ENCODE measurements at places on chromosomes 13 and 19.

GRCh38 chr19:54186934-54187381, 2.4 kb downstream of the MBOAT7 start:
- DNase-seq, result no peak

DNA sequence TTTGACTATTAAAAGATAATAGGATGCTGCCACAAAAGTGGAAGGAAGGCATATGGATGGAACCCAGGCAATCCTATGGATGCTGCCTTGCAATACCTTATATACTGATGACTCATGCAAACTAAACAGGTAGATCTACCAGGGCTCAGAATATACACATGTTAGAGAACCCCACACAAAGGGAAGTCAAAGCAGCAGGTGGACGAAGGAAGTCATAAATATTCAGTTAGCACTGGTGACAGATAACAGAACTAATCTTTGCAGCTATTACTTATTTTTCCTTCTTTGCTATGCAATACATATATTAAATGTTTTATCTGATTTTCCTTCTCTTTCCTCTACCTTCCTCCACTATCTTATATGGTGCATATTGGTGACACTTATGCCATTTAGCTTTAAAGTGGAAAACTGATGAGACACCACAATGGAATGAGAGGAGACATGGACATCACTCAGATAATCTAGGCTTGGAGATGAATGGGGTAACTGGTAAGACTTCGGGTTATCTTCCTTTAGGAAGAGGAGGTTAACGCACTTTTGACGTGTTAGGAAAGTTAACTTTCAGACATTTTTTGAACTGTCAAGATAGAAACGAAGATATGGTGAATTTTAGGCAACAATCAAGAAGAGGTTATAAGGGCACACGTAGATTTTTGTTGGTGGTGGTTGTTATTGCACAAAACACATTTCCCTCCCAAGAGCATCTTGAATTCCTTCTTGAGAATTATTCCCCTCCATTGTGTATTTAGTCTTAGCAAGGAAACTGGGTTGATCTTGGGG, 39.8 kb upstream of the MBNL2 start:
- no peak for DNase-seq

DNA sequence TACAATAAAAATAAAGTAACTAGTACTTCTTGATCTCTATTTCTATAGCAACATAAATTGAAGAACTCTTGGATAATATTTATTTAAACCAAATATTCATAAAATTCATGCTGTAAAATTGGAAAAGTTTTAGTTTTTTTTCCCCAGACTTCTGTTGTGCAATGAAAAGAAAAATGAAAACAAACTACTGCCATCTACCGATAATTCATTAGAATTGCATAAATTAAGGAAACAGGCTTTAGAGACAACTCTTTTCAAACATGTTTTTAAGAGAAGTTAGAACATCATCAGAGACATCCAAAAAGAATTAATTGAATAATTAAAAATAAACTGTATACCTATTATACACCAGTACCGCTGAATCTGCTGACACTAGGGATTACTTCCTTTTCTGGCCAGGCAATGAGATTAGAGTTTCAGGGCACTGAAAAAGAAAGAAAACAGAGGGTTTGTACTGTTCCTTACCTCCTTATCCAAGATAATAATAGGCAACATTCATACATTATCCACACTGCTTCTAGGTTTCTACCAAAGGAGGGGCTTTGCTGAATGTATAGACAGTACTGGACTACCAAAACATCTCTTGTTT, 4.9 kb downstream of the CCDC122 start:
- DNase-seq, result no peak

- DNase-seq, result no peak
Observed at GRCh38 chr19:55688422-55689218, 13.6 kb downstream of the EPN1 start.

DNA sequence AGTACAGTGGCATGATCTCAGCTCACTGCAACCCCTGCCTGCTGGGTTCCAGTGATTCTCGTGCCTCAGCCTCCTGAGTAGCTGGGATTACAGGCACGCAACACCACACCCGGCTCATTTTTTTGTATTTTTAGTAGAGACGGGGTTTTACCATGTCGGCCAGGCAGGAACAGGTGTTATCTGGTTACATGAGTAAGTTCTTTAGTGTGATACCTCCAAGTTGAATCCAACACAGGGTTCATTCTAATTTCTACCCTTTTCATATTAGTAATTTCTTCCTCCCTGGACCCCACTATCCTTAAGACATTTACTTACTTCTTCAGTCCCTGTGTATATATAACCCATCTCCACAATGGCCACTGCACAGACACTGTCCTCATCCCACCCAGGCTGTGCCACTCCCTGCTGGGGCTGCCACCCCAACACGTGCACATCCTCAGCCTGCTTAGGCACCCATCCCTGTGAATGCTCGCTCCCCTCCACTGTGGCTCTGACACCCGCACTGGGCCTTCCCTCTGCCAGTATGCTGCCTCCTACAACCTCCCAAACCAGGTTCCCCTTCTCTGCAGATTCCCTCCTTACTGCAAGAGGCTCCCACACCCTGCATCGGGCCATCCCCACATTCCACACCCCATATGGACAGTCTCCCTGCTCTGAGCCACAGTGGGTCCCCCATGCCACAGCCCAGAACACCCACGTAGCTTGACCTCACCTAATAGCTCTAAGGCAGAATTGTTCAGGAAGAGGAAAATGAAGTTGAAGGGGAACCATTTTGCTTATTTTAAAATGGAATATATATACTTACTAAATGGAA, 147.1 kb downstream of the TBC1D4 start:
- DNase-seq, result no peak

- no peak for DNase-seq
Observed at GRCh38 chr13:41981951-41982715, 21.2 kb upstream of the VWA8 start.

DNA sequence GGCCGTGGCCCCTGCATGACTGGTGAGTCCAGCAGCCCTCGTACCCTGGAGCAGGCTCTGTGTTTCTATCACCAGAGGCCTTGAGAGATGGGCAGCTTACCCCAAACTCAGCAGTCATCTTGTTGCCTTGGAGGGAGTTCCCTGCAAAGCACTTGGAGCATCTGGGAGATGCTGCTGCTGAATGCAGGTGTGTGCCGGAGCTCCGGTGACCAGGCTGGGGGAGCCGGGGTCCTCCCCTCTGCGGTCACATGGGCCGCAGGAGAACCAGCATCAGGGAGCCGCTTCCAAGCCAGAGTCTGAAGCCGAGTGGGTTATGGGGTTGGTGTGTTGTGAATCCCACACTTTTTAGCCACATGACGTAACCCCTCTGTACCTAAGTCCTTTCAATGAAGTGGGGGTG, 82.8 kb downstream of the TEX29 start:
- DNase-seq, result no peak

GRCh38 chr19:38619361-38620174, 580 bp downstream of the EIF3K start:
- DNase-seq, result no peak

GRCh38 chr13:109790942-109791605, 4.7 kb upstream of the IRS2 start:
- no peak for DNase-seq

DNA sequence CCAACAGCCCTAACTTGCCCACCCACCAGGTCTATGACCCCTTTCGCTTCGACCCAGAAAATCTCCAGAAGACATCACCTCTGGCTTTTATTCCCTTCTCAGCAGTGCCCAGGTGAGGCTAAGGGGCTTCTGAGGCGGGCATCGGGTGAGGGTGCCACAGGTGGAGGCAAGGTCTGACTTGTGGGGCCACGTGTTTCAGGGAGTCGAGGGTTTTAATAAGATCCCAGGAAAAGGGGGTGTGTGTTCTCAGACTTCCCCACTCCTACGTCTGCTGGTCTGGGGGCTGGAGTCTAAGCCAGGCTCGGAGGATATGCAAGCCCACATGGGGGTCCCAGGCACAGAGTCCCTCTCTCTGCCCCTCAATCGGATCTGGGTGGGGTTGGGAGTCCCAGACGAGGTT, 30.9 kb upstream of the CYP4F8 start:
- no peak for DNase-seq

- DNase-seq, result no peak
Observed at GRCh38 chr13:110347535-110348308, 40.6 kb downstream of the COL4A2 start.

DNA sequence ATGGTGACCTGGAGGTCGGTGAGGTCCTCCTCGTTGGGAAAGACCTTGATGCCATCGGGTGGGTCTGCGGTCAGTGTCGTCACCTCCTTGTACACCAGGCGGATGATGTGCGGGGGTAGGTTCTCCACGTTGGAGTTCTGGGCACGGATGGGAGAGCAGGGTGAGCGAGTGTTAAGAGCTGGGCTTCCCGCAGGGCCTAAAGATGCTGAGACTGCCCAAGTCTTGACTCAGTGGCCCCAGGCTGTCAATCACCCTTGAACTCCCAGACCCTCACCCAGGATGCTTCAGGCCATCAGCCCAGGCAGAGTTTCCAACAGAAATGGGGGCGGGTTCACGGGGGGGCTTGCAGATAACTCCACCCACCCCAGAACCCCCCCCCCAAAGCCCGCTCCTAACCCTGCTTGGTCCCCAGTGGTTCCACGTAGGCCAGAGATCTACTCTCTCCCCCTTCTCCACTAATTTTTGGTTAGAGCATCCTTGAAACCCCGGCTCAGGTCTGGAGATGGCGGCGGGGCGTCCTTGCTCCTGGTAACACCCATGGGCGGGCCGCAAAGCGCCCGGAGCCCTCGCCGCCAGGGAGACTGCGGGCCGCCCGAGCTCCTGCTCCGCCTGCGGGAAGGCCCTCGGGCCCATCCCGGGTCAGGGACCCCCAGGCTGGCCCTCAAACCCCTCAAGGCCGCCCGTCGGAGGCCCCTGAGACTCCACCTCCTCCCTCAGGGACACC, 600 bp downstream of the UBE2S start:
- DNase-seq, result peak; percentile 40

- DNase-seq, result no peak
Observed at GRCh38 chr13:40192858-40193257, 473.6 kb downstream of the FOXO1 start.

- no peak for DNase-seq
Observed at GRCh38 chr13:34931572-34931971, 10.5 kb upstream of the NBEA start.

GRCh38 chr19:45276284-45276687, 25.2 kb downstream of the MARK4 start:
- DNase-seq, result no peak

DNA sequence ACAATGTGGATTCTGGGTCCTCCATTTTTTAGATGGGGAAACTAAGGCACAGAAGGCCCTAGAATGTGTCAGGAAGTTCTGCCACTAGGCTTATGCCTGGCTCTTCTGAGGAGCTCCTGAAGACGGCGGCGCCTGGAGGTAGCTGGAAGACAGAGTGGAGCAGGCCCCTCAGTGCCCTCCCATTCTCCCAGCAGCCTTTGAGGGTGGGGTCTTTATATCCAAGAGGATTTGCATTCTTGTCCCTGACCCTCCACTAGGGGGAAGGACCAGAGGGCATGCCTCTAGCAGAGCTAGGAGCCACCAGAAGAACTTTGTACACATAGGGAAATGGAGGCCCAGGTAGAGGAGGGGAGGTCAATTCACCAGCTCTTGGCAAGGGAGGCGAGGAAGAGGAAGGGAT, 9.4 kb downstream of the CELF5 start:
- DNase-seq, result no peak

- DNase-seq, result no peak
Observed at GRCh38 chr19:43316591-43317319, 36.7 kb upstream of the CD177 start.

DNA sequence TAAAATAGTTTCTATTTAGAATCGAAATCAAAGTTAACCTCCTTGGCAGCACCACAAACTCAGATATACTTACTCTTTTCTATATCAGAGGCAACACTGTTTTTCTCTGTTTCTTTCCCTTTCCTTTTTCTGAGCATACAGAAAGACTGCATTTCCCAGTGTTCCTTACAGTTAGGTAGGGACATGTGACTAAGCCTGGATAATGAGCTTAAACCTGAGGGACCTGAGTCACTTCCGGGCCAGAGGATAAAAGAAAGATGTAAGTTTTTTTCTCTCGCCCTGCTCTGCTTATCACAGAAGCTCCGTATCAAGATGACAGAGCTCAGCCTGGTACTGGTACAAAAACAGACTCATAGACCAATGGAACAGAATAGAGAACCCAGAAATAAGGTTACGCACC, 531.9 kb downstream of the KLF12 start:
- DNase-seq, result no peak

DNA sequence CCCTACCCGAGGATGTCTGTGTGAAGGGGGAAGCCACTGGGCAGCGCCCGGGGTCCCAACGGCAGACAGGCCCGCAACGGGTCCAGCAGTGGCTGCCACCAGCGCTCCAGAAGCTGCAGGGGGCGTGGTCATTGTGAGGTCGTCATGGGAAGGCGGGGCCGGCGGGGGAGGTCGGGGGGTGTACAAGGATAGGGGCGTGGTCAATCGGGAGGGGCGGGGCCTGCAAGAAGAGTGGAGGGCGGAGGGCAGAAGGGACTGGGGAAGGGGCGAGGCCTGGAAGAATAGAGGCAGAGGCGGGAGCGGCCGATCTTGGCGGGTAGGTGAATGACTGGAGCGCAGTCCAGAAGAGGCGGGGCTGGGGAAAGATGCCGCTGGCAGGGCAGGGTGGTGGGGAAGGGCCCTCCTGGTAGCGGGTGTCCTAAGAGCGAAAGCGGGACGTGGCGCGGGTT, 4.4 kb downstream of the FUZ start:
- peak; percentile 84 for DNase-seq

- DNase-seq, result no peak
Observed at GRCh38 chr13:41465898-41466320, 8.6 kb downstream of the RGCC start.

GRCh38 chr19:51430221-51430620, 12.8 kb upstream of the SIGLEC10 start:
- DNase-seq, result no peak

DNA sequence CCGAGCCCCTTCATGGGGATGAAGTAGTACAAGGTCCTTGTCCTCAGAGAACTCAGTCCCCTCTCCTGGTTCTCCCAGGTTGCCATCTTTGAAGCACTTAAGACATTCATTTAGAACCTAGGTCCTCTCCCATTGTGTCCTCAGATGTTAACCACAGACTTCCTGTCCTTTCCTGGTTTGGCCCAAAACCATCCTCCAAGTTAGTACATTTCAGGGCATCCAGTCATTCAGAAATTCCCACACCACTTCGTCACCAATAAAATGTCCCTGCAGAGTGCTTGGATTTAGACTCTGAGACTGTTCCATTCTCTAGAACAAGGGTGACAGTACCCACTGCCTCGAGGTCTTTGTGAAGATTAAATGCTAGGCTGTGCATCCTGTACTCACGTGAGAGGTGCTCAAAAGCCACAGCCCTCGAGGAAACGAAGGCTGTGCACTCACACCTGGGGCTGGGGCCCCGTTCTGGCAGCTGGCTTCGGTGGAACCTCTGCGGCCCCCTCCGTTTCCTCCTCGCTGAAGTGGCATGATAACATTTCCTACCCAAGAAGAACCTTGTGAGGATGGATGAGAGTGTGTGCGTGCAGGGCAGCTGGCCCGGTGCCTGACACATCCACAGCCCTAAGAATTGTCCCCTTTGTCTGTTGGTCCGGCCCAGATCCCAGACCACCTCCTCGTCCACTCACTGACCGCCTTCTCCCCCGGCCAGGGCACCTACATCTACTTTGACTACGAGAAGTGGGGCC, 4.7 kb downstream of the LENG1 start:
- DNase-seq, result peak; percentile 30

Measured in activated naive CD4-positive, alpha-beta T cell treated with anti-CD3 and anti-CD28 coated beads, Interleukin-2, amount 50 U/mL, for 16 hours (primary cell).